ENCODE measurements at places on chromosomes 2 and 18. TPM values are rescaled to one million over a fixed set of nuclear protein-coding genes. Genes with fewer than 3 reads are reported as not detected.

GRCh38 chr2:236661061-236661761, 91.6 kb downstream of the ACKR3 start:
- DNase-seq, result no peak

MYO5B gene
- total RNA-seq, result 32.0 TPM

IMMT gene
- total RNA-seq, result 46.7 TPM

PKP4 gene
- 36.8 TPM for total RNA-seq

- no peak for DNase-seq
Observed at GRCh38 chr2:69674316-69674670, 30.8 kb upstream of the AAK1 start.

MAP2 gene
- 9.2 TPM for total RNA-seq

ERBB4 gene
- not detected for total RNA-seq

SLC11A1 gene
- total RNA-seq, result 10.6 TPM

KCNE4 gene
- total RNA-seq, result 0.26 TPM

RAPH1 gene
- 26.9 TPM for total RNA-seq

THAP4 gene
- 40.7 TPM for total RNA-seq

GRCh38 chr2:64219149-64219548, 74.9 kb upstream of the PELI1 start:
- no peak for DNase-seq

DNA sequence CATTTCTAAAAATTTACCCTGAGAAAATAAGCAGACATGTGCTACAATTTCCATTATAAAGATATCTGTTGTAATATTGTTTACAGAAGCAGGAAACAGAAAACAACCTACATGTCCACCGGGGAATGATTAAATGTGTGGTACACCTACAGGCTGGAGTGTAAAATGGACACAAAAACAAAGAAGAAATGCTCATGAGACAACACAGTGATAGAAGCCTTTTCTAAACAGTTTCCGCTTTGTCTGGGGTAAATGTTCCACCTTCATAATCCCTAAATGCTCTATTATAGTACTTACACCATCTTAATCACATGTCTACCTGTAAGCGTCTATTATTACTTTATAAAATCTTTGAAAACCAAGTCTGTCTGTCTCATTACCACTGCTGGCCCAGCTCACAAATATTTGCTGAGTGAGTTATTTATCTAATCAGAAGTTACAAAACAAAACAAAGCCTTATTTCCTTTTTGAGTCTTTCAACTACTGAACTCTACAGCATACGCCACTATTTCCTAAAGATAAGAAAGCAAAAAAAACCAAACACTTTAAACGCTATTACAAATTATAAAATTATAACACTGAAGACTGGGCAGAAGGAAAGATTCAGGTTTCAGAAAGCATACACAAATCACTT, 95.3 kb downstream of the PIGN start:
- DNase-seq, result no peak

DNA sequence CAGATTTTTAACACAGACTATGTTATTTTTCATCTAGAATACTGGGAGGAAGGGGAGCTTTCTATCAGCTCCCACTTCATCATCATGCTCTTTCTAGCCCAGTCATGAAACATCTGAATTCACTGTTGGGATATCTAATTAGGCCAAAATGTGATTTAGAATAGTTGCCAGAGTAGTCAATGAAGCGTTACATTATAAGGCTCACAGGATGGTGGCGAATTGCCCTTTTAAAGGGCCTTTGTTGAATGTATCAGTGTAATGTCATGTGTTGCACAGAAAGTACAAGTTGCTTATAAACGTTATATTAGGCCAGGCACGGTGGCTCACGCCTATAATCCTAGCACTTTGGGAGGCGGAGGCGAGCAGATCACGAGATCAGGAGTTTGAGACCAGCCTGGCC, 45.6 kb downstream of the PDE1A start:
- DNase-seq, result no peak

DNA sequence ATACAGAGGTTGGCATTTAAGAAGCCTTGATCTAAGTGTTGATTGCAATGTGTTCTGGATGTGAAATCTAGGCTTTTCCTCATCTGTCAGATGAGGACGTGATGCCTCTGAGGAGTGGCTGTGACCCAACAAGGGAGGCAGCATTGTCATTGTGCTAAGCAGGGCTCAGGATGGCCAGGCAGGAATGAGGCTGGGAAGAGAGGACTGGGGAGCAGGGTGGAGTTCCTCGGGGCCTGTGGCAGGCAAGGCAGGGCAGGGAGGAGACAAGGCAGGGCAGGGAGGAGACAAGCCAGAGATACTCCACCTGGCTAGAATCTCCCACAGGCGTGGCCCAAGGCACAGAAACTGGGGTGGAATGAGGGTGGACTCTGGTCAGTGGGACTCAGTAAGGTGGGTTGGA, 116.6 kb downstream of the RPIA start:
- DNase-seq, result no peak

GRCh38 chr18:13453714-13454113, 235.2 kb downstream of the LDLRAD4 start:
- DNase-seq, result no peak

GRCh38 chr2:120044336-120044735, 31.5 kb downstream of the EPB41L5 start:
- no peak for DNase-seq

DNA sequence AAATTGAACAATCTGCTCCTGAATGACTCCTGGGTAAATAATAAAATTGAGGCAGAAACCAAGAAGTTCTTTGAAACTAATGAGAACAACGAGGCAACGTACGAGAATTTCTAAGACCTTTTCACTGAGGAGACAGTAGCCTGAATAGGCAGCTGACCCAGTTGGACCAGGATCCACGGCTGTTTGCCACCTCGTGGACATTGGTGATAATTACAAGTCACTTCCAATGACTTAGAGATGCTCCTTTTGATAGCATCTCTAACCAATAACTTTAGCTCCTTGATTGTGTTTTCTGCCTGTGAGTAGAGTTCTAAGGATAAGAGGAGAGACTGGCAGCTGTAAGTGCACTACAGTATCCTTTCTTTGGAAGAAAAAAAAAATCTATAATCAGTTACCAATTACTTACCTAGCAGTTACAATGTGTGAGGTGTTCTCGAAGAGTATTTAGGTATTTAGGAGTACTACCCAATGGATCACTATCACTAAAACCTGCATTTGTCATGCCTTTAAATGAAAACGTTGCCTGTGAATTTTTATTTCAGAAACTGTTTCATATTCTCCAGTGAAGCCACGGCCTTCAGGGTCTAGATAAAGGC, 31.3 kb upstream of the CNTNAP5 start:
- DNase-seq, result no peak

- DNase-seq, result no peak
Observed at GRCh38 chr2:105857076-105857740, 112.5 kb downstream of the NCK2 start.

GRCh38 chr2:55459714-55460274, 40.1 kb upstream of the CCDC88A start:
- no peak for DNase-seq

DNA sequence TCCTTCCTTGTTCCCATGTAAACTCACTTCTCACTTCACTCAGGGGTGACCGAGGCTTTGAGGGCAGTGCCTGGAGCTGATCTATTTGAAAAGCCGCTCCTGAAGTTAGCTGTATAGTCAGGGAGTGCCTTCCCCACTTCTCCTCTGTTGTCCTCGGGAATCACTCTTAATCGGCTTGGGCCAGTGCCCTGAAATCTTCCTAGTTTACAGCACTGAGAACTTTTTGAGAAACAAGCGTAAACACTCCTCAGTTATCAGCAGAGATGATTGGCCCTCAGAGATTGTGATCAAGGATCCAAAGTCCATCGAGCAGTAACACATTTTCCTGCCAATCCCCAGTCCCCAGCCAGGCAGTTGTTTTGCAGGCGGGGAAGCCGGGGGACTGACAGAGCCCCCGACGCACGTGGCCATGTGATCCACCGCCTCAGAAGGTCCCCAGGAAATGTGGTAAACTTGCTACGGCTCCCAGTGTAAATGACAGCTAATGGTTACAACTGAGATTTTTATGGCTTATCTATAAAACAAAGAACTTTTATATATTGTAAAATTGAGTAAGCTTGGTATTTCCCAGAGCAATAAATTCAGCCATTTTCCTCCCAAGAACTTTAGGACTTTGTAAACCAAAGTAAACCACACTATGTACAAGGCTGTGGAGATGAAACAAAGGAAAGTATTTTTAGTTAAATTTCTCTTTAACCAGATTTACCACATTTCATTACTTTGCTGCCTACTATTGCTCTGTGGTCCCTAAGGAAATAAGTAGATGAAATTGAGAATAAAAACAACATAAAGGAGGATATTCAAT, 53.5 kb downstream of the C18orf63 start:
- DNase-seq, result no peak

GRCh38 chr2:230439590-230439989, 23.6 kb downstream of the SP100 start:
- DNase-seq, result no peak

DNA sequence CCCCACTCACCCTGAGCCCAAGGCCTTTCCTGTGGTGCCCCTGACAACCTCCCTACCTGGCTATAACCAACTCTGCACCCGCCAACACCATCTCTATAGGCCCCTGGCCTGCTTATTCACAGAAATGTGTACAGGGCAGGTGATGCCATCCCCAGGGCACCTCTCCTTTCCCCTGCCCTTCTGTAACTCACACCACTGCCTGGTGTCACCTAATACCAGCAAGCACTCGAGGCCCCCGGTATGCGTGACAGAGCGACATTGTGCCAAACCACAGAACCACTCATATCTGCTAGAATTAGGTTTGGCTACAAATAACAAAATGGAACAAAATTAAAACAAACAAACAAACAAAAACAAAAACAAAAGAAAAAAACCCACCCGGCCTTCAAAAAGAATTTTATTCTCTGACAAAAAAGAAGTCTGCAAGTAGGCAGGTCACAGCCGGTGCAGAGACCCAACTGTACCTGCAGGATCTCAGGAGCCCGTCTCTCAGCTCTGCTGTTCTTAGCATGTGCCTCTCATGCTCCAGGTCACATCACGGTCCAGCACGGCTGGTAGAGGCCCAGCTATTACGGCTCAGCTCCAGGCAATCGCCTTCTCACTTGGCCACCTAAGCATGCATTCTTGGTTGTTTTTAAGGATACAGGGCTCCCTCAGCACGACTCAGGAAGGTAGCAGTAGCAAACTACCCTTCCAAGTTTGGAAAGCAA, 51.4 kb downstream of the FAM178B start:
- no peak for DNase-seq

- no peak for DNase-seq
Observed at GRCh38 chr2:99726691-99727090, 236.9 kb upstream of the REV1 start.

TDRD15 gene
- total RNA-seq, result not detected

- DNase-seq, result no peak
Observed at GRCh38 chr2:131152074-131152473, 46.9 kb downstream of the PLEKHB2 start.

- DNase-seq, result no peak
Observed at GRCh38 chr18:34901299-34901698, 139.9 kb upstream of the MAPRE2 start.

- no peak for DNase-seq
Observed at GRCh38 chr2:203533676-203534591, 1.2 kb downstream of the RAPH1 start.

CD302 gene
- total RNA-seq, result 3.2 TPM

DNA sequence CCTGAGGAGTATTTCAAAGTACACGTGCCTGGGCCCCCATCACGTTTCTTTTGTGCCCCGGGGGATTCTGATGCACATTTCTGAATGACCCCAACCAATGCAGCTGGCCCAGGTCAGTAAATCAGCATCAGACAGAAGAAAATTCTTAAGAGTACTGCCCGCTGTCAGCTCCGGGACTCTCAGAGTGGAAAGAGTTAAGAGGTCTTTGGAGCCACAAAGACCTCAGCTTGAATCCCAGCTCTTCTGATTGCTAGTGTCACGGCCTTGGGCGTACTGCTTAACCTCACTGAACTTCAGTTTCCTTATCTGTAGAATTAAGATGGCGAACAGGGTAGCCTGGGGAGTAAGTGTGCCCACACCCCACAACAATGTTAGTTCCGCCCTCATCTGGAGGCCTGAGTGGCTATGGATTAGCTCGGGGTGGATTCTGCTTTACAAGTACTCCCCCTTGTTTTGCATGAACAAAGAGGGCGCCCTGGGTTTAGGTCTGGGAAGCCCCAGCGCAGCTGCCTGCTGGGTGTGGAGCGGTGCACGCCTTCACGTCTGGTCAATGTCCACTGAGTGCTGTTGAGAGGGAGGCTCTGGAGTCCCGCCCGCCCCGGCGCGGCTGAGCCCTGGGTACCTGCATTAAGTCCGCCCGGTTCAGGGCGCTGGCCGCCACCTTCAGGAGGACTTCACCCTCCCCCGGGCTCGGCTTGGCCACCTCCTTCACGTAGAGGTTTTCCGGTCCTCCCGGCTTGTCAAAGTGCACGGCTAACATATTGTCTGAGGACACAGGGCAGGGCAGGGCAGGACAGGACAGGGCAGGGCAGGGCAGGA, 858 bp downstream of the TP53I3 start:
- DNase-seq, result peak; percentile 57

ASB18 gene
- not detected for total RNA-seq

DNA sequence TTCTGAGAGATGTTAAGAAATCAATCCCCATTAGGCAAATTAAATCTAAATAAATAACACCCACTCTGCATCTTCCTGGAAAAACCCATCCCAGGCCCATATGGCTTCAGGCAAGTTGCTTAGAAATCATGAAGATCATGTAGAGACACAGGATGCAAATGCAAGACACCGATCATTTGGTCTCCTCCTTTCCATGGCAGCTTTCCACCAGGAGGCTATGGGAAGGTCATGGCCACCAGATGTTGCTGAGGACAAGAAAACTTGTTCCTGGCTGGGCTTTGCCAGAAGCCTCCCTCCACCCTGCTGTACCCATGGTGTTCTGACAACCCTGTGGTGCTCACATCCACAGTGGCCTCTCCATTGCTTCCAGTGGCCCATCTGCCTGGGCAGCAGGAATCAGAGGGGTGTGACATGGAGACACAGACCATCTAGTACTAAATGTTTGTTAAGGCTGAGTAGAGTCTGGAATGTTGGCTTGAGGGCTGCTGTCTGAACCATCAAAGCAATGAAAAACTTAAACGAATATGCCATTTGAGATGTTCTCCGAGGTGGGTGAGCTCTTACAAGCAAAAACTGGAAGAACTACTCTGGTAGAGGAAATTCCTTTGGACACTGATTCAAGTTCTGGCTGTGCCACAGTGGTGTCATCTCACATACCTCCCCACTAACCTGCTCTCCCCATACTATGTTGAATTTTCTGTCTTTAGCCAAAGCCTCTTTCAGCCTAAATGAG, 293.2 kb downstream of the TNS1 start:
- no peak for DNase-seq

GRCh38 chr2:35978218-35978617, 377.4 kb upstream of the CRIM1 start:
- DNase-seq, result no peak

TUBB8B gene
- not detected for total RNA-seq

SCN7A gene
- 5.4 TPM for total RNA-seq

GRCh38 chr2:167992278-167992677, 255.1 kb downstream of the STK39 start:
- no peak for DNase-seq

MSH2 gene
- 14.4 TPM for total RNA-seq

DTNA gene
- total RNA-seq, result 75.0 TPM
